Activated T-cell treated with anti-CD3 and anti-CD28 coated beads, Interleukin-2, amount 50 U/mL, for 72 hours (primary cell): ENCODE measurements at places on chromosomes 7 and 10. TPM values are rescaled to one million over a fixed set of nuclear protein-coding genes. Genes with fewer than 3 reads are reported as not detected.

DNA sequence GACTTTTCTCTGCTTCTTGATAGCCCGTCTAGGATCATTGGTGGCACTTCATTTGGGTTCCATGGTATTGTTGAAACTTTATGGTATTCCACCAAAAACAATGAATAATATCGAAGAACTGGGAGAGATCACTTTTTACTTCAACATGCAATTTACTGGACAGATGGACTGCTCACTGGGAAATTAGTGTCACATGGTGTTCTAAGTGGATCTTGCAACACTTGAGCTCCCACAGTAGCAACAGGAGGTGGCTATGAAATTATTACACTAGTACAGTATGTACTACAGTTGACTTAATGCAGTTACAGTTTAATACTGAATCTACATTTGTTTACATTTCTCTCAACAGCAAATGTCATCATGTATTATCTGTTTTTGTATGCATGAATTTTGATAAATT lies 997.3 kb downstream of the REEP3 start:
- no peak for DNase-seq
- H3K27ac ChIP-seq: no peak overlapping the region
- H3K4me1 ChIP-seq: no peaks in the 10 kb centered on the region
- no peaks in the 10 kb centered on the region for H3K27me3 ChIP-seq
- no peaks in the 10 kb centered on the region for H3K36me3 ChIP-seq
- no peak overlapping the region for H3K4me3 ChIP-seq

DNA sequence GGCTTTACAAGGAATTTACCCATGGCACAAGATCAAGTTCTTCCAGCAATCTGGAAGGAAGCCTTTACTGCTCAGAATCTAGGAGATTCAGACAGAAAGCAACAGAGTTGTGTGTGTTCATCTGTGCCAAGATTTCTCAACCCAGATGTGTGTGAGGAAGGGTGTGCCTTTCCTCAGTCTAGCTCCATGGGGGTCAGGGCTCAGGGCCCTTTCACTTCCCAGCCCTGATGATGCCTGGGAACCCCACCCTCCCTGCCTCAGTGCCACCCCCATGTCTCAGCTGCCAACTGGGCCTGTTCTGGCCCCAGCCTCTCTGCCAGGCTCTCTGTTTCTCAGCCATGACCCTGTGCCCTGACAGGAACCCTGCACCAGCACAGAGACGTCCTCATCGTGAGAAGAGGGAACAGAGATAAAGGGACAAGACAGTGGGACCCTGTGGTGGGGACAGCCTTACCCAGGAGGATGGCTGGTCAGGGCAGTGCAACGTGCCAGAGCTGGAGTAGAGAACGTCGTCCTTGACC lies 102.0 kb downstream of the VIPR2 start:
- H3K36me3 ChIP-seq: no peaks in the 10 kb centered on the region
- no peak overlapping the region for H3K4me3 ChIP-seq
- no peak for DNase-seq
- H3K27ac ChIP-seq: no peak overlapping the region
- peaks cover 11% of the 10 kb centered on the region for H3K4me1 ChIP-seq
- H3K27me3 ChIP-seq: peaks cover 16% of the 10 kb centered on the region

GRCh38 chr10:122051609-122052385 lies 62.8 kb downstream of the TACC2 start:
- H3K27me3 ChIP-seq: peaks cover 10% of the 10 kb centered on the region
- H3K36me3 ChIP-seq: no peaks in the 10 kb centered on the region
- H3K27ac ChIP-seq: no peak overlapping the region
- no peaks in the 10 kb centered on the region for H3K4me1 ChIP-seq

- DNase-seq: no peak
- H3K27ac ChIP-seq: no peak overlapping the region
- H3K36me3 ChIP-seq: no peaks in the 10 kb centered on the region
- no peak overlapping the region for H3K4me3 ChIP-seq
- no peaks in the 10 kb centered on the region for H3K27me3 ChIP-seq
Observed at GRCh38 chr7:31299336-31299735, 41.2 kb downstream of the NEUROD6 start.

The LOXL4 gene
- not detected for total RNA-seq
